ENCODE measurements at places on chromosomes 3 and 15. TPM values are rescaled to one million over a fixed set of nuclear protein-coding genes. Genes with fewer than 3 reads are reported as not detected.

DNA sequence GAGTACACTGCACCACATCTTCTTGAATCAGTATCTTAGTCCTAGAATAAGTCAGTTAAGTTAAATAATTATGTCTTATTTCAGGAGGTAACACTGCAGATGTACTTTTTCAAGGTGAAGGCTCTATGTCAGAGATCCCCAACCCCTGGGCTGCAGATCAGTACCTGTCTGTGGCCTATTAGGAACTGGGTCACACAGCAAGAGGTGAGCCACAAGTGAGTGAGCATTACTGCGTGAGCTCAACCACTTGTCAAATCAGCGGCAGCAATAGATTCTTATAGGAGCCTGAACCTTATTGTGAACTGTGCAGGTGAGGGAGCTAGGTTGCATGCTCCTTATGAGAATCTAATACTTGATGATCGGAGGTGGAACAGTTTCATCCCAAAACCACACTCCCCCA, 851.9 kb upstream of the ALCAM start:
- DNase-seq: no peak

DNA sequence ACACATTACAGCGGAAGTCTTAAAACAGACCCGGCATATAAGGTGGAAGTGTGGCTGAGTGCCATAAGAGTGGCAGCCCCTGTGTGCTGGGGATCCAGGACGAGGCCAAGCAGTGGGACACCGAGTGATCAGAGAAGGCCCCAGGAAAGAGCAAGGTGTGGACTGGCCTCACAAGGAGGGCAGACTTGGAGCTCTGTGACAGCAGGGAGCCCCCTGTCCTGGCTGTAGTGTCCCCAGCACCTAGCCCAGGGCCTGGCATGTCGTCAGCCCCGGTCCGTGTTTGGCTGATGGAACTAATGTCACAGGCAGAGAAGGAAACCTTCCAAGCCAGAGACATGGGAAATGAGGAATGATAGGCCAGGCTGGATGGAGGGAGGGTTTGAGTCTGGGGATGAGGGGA, 4.8 kb downstream of the PDIA5 start:
- DNase-seq: no peak

DNA sequence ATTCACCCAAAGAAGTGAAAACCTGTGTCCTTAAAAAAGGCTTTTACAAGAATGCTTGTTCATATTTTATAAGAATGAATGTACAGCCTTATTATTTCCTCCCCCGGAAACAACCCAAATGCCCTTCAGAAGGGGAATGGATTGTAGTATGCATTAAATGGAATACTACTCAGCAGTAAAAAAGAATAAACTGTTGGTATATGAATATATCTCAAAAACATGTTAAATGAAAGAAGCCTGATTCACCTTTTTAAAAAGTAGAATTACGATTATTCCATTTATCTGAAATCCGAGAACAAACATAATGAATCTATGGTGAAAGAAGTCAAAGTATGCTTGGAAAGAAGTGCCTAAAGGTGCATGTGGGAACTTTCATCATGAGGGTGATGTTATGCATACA, 20.5 kb downstream of the STT3B start:
- no peak for DNase-seq

GRCh38 chr3:38834717-38835116, 18.7 kb upstream of the SCN10A start:
- no peak for DNase-seq

DNA sequence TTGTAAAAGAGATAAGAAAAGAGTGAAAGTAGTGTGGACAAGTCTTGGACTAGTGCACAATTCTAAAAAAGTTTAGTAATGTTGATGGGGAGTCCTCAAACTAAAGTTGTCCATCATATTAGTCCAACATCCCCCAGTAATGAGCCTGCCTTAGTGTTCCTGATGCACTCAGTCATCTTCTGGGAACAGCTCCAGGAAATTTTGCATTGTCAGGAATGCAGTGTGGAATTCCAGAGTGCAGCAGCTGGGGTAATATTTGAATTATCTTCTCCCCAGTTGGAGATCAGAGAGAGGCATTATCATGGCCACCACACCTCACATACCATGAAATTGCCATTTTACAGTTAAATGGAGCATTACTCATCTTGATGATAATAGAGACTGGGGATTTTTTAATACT, 528.8 kb upstream of the NAALADL2 start:
- no peak for DNase-seq

GRCh38 chr3:147906285-147906684, 497.1 kb downstream of the ZIC1 start:
- DNase-seq: no peak

- no peak for DNase-seq
Observed at GRCh38 chr3:35498506-35499210, 140.7 kb upstream of the ARPP21 start.

GRCh38 chr15:41480396-41481140, 13.1 kb upstream of the ITPKA start:
- DNase-seq: no peak

DNA sequence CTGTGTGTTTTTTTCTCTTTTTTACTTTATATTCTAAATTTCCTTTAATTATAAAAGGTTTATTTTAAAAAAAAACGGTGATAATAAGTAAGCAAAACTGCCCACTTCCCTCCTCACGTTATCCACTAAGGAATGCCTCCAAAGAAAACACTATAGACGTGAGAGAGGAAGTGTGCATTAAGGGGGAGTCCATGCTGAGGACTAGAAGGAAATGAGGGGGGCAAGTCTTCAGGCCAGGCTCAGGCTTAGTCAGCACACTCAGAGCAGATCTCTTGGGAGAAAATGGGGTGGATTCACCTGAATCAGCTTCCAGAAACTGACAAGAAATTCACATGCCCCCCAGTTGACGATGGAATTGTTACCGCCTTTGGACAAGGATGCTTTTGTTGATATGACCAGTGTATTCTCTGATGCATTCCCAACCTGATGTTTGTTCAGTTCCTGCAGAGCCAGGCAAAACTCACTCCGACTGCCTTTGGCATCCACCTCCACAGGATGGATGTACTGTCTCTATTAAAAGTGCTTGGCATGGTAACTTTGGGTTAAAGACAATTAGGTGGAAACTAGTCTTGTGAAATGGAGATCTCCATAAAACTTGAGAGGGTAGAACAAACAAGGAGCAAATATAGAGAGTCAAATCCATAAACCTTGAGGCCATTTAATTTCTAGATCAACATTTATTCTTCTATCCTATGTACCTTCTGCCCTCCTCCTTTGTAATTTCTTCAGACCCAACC, 167.8 kb downstream of the MYRIP start:
- DNase-seq: no peak

- DNase-seq: no peak
Observed at GRCh38 chr15:74131628-74132413, 1.4 kb downstream of the ISLR2 start.

DNA sequence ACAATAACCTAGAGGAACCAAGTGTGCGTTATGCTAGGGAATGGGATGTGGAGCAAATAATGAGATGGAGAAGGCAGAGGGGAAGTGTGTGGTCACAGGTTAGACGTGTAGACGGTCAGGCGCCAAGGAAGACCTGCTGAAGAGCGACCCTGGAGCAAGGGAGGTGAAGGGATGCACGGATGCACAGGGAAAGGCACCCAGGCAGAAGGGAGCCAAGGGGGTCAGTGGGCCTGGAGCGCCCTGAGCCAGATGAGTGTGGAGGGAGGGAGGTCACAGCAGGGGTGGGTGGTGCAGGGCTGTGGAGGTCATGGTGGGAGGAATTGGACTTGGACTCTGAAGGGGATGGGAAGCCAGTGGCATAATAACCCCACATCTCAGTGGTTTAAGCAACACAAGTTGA, 70.2 kb downstream of the SLC6A1 start:
- no peak for DNase-seq

DNA sequence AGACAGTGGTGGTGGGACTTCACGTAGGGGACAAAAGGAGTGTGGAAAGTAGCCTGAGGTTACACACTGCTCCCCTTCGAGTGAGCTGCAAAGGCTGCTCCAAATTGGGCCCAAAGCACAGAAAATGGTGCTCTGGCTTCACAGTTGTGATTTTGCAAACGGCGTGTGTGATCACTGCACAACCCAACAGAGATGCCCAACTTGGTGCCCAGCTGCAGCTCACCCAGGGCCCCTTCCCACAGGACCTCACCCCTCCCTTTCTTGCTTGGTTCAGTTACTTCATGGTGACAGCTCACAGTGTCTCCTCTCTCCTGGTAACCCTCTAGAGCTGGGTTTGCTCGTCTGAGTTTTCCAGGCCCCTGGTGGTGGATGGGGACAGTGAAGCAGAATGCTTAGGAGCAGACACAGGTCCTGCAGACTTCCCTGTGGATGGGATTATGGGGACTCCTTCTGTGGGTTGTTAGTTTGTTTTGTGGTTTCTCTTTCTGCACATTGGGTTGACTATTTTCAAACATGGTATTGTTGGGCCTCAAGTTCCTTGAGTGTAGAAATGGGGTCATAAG, 98.3 kb downstream of the TOP2B start:
- DNase-seq: no peak

DNA sequence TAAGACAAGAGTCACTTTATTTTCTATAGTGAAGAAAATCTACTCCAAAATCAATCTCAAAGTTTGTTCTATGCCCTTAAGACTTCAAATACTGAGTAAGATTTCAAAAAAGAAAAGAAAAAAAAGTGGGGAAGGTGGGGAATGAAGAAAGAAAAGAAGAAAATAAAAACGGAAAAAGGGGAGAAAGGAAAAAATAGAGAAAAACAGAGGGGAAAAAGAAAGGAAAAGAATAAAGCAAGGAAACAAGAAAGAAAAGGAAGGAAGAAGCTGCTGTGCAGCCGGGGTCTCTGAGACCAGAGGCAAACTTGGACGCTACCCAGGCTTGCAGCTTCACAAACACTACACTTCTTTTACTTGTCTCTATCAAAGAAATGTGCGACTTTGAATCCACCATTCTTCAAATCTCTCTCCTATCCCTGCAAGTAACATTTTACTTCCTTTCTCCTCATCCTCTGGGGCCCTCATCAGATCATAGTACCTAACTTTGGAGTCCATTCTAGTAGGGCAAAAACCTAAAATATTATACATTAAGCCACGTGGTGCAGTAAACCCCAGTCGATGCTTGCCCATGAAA, 279.8 kb downstream of the FOXP1 start:
- DNase-seq: no peak

- no peak for DNase-seq
Observed at GRCh38 chr3:54882129-54882833, 45.6 kb downstream of the LRTM1 start.

DNA sequence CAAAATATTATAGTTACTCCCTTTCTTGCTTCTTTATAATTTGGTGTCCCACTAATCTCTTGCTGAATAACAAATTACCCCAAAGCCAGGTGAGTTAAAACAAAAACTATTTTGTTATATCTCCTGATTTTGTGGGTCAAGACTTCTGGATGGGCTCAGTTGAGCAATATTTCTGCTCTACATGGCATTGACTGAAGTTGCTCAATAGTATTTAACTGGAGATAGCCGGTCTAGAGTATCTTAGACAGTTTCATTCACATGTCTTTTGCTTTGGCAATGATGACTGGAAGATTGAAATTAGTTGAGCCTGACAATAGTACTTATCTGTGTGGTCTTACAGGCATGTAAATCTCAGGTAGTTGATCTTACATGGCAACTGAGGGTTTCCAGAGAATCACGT, 51.0 kb upstream of the TP63 start:
- DNase-seq: no peak

DNA sequence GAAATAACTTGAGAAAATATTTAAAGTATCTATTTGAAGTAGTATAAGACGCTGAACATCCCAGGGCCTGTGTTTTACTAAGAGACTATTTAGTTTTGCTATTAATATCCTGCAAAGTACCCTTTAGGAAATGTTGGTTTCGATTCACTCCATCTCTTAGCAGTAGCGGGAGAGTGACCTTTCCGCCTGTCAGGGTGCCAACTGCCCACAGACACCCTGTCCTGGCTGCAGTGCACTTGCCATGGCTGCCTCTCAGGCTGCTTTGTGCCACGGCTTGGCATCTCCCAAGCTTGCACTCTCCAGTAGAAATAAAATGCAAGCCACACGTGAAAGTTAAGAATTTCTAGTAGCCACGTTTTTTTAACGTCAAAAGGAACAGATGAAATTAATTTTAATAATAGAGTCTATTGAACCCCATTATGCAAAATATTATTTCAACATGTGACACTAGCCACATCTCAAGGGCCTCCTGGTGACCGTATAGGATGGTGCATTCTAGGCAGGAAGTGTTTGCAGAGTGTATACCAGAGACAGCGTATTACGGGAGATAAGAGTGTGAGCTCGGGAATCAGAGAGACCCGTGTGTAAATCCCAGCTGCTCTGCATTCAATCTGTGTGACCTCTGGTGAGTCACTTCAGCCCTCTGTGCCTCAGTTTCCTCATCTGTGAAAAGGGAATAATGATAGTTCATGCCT, 19.8 kb downstream of the ADAMTS9 start:
- no peak for DNase-seq

- no peak for DNase-seq
Observed at GRCh38 chr3:30989276-30990030, 95.0 kb upstream of the GADL1 start.

GRCh38 chr3:111051354-111051753, 20.3 kb upstream of the NECTIN3 start:
- no peak for DNase-seq

DNA sequence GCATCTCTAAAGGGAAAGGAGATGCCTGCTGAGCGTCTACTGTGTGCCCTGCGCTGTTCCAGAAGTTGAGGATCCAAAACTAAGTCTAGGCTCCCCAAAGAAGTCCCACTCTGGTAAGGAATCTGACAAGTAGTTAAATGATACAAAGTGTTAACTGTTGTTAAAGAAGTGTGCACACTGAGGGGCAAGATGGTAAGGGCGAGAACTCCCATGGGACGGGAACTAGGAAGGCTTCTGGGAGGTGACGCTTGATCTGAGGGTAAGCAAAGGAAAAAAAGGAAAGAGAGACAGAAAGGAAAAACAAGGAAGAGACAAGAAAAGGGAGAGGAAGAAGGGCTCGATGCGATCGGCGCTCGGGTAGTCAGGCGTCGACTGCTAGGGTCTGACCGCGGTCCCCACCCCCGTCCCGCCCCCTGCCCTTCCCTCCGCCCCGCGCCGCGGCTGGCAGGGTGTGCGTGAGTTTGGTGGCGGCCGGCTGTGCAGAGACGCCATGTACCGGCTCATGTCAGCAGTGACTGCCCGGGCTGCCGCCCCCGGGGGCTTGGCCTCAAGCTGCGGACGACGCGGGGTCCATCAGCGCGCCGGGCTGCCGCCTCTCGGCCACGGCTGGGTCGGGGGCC, at the start of gene LACTB:
TSS of gene LACTB (plus strand) at position 480 of the 620 bp plus-strand sequence. CDS start at position 491, 11 bp downstream.
- peak; percentile 89 for DNase-seq

The DLL4 gene
- total RNA-seq: 0.19 TPM

The SLC6A11 gene
- total RNA-seq: not detected

The PYGO1 gene
- total RNA-seq: not detected

The CNTN3 gene
- total RNA-seq: not detected

The MAGEL2 gene
- total RNA-seq: not detected

The GRK7 gene
- total RNA-seq: not detected

The IQCH gene
- 3.7 TPM for total RNA-seq

The MUSTN1 gene
- 1.3 TPM for total RNA-seq

The PRKAR2A gene
- total RNA-seq: 35.7 TPM

The VPS33B gene
- total RNA-seq: 25.5 TPM

The BLM gene
- total RNA-seq: 90.9 TPM

The WDR5B gene
- total RNA-seq: 2.6 TPM

All from activated T-cell treated with anti-CD3 and anti-CD28 coated beads, Interleukin-2, amount 50 U/mL, for 72 hours (primary cell).